Activated CD4-positive, alpha-beta T cell treated with anti-CD3 and anti-CD28 coated beads for 24 hours (primary cell): ENCODE measurements at places on chromosomes 6 and 20.

DNA sequence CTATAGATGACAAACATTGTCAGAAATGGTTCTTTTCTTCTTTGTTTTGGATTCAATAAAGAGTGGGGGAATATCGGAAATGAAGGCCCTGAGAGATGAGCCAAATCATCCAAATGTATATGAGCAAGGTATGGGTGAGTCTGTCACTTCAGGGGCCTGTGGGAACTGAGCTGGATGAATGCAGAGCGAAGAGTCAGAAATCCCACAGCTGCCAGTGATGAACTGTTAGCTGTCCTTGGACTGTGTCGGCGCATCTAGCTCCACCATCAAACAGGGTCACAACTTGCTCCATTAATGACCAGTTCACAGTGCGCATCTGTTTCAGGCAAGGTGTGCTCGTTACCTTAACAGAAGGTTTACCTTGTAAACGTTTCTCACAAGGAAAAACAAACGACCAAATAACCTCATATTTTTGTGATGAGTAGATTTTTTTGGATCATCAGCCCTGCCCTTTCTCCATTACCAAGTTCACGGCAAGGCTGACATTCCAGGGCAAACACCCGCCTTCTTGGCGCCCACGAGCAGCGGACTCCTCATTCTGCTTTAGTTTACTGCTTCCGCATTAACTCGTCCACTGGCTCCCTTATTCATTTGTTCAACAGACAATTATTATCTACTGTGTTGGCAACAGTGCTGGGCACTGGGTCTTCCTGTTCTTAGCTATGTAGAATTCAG lies 15.0 kb upstream of the CCN6 start:
- no peak for DNase-seq

DNA sequence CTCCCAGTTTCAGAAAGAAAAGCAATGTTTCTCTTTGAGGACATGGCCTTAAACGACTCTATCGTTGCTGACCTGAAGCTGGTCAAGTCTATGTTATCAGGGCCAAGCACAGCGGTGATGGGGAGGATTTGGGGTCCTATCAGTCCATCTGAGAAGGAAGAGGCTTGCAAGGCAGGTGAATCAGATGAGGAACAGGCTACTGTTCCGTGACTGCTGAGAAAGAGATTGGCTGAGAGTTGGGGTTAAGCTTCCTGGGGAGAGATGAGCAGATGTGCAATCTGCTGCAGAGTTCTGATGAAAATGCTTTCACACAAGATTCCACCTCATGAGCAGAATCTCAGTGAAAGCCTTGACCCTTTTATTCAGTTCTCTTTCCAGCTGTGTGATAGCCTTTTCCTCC lies 168.3 kb upstream of the STMND1 start:
- DNase-seq, result no peak

- DNase-seq, result no peak
Observed at GRCh38 chr6:133512410-133513016, 271.4 kb downstream of the EYA4 start.

GRCh38 chr6:87101067-87101466 lies 6.2 kb upstream of the CGA start:
- no peak for DNase-seq

DNA sequence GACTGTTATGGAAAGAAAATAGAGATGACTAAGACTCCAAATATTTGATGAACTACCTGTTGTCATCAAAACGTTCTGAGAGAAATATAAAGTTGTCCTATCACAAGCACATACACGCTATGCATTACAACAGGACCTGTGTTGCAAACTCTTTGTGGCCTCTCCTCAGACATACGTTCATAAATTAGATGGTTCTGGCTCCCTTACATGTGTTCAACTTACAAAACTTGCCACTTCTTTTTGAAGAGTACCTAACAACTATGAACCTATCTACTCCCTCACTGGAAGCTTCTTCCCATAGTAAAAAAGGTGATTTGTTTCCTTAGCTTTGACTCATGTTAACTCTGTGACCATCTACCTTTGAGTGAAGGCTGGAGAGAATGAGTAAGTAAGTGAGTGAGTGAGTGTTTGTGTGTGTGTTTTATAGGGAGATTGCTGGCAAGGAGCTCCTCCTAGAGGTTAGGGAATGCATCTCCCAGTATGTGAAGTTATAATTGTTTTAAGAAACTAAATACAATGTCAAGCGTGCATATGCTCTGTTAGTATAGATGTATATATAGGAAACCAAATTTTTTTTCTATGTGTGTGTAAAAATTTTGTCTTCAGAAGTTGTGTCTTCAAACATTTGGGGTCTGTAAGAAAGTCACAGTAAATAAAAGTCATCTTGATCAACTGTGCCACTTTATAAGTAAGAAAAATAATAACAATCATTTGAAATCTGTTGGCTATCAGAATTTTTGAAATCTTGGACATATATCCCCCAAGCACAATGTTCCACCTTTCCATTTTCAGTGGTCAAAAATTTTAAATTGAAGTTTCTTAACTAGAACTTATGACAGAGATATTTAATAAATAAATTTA lies 1211.1 kb upstream of the GJE1 start:
- DNase-seq, result no peak

GRCh38 chr6:115945812-115946211 lies 114.9 kb downstream of the FRK start:
- DNase-seq, result no peak

DNA sequence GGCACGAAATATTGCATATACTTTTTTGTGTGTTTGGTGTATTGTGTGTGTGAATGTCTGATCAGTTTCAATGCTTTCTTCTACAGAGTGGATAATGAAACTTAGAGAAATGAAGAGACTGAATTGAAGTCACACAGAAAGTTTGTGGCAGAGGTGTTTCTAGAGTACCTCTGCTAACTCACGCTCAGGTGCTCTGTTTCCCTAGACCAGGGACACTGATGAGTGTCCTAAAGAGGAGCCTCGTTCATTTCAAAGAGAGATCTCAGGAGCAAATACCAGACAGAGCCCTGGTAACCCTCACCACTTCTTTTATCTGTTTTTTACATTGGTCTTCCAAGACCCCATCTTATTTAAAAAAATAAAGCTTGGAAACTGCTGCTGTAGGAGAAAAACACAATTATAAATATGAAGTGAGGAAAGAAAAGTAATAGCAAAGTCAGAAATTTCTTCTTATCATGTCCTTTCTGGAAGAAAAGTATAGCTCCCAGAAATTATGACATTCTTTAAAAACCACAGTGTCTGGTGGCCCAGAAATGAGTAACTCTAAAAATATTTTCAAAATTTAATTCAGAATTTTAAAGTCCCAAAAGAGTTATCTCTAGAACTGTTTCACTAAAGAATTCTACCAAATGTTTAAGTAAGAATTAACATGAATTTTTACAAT lies 720.6 kb downstream of the RFPL4B start:
- no peak for DNase-seq

DNA sequence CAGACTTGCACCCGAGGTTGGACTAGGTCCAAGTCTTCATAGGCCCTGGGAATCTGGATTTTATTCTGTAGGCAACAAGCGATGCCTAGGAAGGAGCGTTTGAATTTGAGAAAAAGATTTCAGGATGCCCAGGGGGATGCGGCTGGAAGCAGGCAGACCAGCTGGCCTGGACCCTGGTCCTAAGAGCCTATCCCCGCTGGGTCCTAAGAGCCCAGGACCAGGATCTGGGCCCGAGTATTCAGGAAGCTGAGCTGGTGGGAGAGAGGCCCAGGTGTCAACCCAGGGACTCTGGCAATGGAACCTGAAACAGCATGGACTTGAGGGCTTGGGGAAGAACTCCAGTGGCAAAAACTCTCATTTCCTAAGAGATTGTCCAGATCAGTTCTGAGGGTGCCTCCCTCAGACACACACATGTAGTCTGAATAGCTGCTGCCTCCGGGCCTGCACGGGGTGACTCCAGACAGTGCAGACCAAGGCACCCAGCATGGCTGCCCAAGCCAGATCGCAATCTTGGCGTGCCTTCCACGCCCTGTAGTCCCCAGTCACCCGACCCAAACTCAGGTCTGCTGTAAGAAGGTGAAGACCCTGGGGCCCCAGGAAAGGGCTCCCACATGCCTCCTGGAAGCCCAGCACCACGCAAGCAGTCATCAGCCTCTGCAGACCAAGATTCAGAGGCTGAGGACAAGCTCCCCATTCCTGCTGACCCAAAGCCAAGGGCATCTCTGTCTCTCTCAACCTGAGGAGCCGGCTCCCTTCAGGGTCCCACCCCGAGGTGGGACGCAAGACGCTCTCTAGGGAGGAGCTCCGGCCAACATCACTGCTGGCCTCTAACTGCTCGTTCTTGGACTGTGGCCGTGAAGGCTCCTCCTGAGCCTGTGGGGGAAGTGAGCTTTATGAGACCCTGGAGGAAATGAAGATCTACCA lies 34.4 kb downstream of the RRBP1 start:
- no peak for DNase-seq

GRCh38 chr6:5067305-5067704 lies 17.8 kb upstream of the PPP1R3G start:
- no peak for DNase-seq

- DNase-seq, result no peak
Observed at GRCh38 chr6:159654483-159655098, 38.5 kb downstream of the SOD2 start.
